ENCODE measurements at places on chromosomes 11 and 22.

- no peak for DNase-seq
These were observed 5.1 kb upstream of the SCARF2 start for GRCh38 chr22:20442485-20443284.

- DNase-seq: no peak
These were observed 81.1 kb downstream of the PIWIL3 start for GRCh38 chr22:24693379-24693778.

DNA sequence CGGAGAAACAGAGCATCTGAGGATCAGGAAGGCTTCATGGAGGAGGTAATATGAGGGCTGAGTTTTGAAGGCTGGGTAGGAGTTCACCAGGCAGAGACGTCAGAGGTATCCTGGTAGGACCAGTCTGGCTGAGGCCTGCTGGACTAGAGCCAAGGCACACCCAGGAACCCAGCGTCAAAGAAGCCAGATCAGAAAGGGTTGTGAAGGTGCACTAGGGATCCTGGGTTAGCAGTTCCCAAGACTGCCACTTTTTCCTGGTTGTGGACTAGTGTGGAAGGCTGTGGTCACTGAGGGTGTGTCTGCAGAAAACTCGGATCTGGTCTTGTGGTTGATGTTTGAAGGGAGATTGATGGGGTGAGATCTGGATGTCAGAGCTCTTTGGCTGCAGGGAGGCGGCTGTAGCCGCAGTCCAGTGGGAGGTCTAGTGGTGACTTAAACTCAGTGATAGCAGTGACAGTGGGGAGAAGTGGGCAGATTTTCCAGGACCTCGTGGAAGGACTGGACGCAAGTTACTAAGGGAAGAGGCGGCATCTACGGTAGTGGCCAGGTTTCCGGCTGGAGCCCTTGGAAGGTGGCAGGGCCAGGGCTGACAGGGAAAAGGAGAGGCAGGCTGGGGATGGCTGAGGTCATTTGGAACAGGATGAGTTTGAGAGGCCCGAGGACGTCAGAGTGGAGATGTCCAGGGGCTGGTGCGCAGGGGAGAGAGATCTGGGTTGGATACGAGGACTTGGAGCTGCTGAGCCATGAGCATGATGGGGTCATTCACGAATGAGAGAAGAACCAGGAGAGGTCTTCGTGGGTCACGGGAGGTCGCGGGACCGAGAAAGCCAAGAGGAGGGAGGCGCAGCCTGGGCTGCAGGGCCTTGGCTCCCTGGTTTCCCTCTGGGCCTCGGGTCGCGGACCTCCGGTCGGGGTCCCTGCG, 10.9 kb downstream of the RELA start:
- peak; percentile 72 for DNase-seq

- no peak for DNase-seq
These were observed 21.9 kb upstream of the CDON start for GRCh38 chr11:126084608-126084912.

DNA sequence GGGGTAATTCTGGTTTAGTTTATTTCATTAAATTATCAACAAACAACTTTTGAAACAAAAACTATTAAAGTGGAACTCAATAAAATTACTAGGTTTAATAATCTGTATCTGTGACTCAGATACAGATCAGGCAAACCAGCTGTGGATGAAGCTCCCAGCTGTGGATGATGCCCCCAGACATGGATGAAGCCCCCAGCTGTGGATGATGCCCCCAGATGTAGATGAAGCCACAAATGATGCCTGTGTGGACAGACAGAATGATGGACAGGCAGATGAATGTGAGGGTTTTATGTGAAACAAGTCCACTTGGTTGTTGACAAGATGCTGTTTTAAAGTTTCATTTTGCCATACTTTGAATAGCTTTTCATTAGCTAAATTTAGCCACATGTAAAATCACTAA, 5.8 kb upstream of the ZNF74 start:
- no peak for DNase-seq

- DNase-seq: no peak
These were observed 3.8 kb upstream of the CYB5R2 start for GRCh38 chr11:7677071-7677470.

- no peak for DNase-seq
These were observed 618.0 kb downstream of the BRD1 start for GRCh38 chr22:49209452-49210195.

- DNase-seq: no peak
These were observed 19.0 kb downstream of the MPPED2 start for GRCh38 chr11:30567120-30567519.

- DNase-seq: no peak
These were observed 60.5 kb downstream of the METTL15 start for GRCh38 chr11:28168718-28169117.

DNA sequence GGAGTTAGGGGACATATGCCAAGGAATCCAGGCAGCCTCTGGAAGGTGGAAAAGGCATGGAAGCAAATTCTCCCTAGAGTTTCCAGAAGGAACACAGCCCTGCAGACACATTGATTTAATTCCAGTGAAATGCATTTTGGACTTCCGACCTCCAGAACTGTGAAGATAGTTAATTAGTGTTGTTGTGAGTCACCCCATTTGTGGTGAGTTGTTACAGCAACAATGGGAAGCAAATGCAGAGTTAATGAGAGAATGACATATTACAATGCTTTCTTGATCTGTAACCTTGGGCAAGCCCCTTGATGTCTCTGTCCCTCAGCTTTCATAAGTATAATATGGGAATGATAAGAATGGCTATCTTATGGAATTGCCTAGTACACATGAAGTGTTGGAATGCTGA, 178.7 kb downstream of the KIRREL3 start:
- DNase-seq: no peak

- peak; percentile 78 for DNase-seq
These were observed 109.6 kb downstream of the STIM1 start for GRCh38 chr11:3964935-3965604.

DNA sequence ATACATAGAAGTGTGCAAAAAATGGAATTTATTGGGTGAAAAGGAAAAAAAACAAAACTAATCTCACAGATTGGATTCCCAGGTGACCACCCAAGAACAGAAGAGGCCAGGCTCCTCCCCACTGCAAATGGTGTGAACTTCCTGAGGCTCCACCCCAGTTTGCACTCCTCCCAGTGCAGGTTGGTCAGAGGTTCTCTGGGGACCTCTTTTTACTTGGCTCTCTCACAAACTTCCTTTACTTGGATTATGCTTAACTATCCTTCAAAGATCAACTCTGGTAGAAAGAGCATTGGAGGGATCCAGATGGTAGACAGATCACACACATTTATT, 138.9 kb upstream of the CCDC90B start:
- no peak for DNase-seq

DNA sequence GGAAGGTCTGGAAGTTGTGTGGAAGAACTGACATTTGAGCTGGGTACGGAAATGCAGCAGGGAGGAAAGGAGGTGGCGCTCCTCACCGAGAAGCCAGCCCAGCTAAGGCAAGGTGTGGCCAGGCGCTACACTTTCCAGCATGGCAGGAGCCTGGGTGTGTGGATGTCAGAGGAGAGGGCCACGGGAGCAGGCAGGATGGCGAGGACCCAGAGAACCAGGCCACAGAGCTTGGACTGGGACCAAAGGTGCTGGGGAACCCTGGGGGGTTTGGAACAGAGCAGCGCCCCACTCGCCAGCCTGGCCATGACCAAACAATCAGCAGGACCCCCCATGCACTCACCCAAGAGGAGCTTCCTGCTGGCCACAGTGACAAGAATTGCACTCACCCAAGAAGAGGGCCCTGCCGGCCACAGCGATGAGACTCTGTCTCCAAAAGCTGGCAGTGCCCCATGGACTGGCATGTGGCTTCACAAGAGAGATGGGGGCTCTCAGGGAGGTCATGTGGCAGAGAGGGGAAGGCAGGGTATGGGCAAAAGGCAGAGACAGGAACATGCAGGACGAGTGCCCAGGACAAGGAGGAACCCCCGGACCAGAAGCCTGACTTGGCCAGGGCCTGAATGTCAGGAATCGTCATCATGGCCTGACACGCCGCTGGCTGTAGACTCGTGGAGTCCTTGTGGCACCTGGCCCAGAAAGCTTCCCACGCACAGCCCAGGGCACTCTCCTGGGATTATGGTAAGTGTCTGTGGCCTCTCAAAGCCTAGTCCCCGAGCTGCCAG, 45.4 kb downstream of the IGF2 start:
- no peak for DNase-seq

GRCh38 chr11:60915248-60915914, 1.4 kb downstream of the TMEM109 start:
- DNase-seq: peak; percentile 51

GRCh38 chr11:113736323-113736722, 30.2 kb upstream of the TMPRSS5 start:
- no peak for DNase-seq

DNA sequence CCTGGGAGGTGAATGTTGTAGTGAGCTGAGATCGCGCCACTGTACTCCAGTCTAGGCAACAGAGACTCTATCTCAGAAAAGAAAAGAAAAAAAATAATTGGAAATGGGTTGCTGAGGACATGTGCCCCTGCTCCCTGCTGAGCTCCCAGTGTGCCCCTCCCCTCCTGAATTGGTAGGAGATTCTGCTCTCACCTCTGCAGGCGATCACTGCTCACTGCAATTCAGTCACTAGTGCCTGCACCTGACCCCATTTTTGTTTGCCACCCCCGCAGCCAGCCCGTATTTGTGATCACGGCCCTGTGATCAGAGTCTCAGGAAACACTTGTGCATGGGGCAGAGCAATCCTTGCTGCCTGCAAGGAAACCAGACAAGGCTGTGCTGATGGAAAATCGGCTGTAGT, 16.3 kb upstream of the SEC14L3 start:
- no peak for DNase-seq

DNA sequence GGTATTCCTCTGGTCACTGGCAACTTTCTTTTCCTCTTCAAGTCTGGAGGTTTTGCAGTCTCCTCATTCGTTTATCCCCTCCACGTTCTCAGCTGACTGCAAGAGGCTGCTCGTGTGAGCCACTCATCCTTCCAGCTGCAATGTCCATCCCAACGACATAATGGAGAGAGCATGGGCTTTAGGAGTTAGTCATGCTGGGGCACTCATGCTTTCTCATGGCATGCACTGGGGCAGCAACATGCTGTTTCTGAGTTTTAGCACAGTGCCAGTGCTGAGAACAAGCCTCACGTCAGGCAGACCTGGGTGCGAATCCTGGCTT, 7.1 kb downstream of the DCPS start:
- no peak for DNase-seq

DNA sequence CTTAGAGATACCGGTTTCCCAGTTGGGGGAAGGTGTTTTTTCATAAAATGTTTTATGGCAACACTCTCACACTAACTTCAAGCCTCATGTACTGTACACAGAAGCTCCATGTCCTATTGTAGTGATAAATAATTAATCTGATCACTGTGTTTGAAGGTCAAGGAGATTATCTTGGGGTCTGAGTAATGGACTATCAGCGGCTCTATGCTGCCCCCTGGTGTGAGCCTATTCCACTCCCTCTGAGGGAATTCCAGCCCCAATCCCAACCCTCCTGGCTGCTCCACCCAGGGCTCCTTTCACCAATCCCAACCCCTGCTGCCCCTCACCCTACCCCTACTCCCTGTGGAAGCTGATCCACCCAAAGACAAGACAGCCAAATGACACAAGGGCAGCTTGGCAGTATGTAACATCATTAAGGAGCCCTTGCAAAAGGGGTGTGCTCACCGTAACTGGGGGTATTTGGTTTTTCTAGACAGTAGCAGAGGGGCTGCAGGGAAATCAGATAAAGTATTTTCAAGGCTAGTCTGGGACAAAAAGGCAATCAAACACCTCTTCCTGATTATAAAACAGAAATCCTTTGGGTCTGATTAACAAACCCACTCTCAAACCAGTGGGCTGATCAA, 22.3 kb downstream of the HPS4 start:
- peak; percentile 51 for DNase-seq

DNA sequence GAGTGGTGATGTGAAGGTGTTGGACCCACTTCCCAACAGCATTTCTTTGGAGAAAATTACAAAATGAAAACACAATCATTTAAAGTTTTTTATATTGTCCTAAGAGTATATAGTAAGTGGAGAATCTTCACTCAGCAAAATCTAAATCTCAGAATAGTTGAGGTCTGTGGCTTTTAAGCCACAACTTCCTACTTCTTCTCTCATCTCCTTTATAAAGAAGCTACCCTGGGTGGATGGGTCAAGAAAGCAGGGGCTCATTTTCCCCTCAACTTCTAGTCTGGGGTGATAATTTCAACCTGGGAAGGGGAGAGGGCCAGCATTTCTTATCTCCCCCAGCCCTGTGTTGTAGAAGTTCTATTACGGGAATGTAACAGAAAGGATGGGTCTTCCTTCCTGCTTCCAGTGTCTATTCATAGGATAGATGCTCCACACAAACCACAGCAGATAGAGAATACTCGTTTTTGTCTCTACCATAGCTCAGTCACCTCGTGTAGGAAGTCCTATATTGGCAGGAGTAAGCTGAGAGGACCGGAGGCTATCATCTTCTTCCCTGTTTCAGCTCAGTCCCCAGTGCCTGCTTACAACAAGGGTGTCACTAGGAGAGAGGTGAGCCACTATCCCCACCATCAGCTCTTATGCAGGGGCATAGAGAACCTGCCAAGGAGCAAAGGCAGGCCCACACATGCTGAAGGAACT, 341.5 kb downstream of the CASP12 start:
- no peak for DNase-seq

DNA sequence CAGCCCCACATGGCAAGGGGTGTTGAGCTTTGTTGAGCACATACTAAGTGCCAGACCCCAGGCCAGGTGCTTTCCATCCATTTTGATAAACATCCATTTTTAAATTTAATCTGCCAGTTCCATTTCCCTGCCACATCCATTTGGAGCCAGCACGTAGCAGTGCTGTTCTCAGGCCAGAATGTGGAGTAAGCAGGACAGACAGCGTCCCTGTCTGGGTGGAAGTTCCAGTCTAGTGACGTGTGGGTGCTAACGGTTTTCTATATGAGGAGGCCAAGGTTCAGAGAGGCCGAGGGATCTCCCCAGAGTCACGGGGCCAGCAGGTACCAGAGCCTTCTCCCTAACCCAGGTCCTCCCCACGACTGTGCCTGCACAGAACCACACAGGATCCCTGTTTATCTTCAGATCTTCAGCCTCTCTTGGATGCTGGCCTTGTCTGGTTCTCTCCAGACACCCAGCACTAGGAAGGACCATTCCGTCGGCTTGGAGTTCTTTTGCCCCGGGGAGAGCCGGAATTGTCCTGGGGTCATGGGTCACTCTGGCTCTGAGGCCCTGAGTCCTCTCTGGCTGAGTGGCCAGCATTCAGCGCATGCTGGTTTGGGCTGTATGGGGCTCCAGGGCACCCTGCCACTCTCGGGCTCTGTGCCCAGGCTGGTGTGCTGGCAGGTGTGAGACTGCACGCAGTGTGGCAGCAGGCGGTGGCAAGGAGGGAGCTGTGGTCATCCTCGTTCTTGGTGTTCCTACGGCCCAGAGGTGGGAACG, 63.6 kb upstream of the PPARA start:
- no peak for DNase-seq

GRCh38 chr11:122220321-122220720, 104.3 kb upstream of the BLID start:
- DNase-seq: no peak

All from erythroblast (primary cell).